IPS-NIHi11 (cell line): ENCODE measurements at places on chromosomes 16 and 17.

GRCh38 chr17:57397402-57397801 lies 141.1 kb downstream of the MSI2 start:
- no peak for DNase-seq

GRCh38 chr17:73686961-73687360 lies 42.7 kb upstream of the SDK2 start:
- no peak for DNase-seq

DNA sequence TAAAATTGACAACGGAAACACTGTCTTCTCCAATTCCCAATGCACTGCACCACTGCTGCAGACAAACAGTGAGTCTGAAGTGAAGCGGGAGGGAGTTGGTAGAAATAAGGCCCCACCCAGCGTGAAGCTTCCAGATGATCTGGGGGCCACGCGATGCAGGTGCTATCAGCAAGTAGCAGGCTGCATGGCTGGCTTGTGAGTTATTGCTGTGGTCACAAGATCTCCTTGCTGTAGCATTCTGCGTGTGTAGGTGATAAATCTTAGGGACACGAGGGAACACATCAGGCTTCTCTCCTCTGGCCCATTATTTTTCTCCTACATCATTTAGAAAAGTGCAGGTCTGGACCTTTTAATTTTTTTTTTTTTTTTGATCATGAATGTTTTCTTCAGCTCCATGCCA lies 407.6 kb downstream of the TMEM114 start:
- DNase-seq, result no peak

- no peak for DNase-seq
These were observed 151.7 kb downstream of the RBFOX3 start for GRCh38 chr17:79459003-79459655.

DNA sequence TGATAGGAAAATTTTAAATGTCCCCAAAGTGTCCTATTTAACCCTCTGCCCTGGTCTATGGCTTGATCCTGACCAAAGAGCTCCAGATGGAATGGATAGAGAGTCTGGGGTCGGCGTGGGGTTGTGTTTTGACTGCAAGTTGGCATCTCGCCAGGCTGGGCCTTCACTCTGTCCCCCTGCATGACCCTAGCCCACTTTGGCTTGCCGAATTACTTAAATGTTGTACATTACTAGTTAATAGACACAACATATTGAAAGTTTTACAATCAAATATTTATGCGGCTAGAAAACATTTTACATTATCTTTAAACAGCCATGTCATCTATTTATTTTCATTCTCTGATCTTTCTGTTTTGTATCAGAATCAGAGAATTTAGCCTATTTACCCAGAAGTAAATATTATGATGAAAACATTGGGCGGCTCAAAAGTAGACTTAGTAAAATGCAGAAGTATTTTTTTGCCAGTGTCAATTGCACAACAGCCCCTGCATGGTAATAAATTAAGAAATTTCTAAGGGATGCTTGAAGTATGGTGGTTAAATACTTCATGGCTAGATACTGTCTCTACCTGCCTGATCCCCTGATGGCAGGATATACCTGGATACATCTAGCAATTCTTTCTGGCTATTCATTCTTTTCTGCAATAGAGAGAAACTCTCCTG lies 18.8 kb upstream of the MYOCD start:
- no peak for DNase-seq

DNA sequence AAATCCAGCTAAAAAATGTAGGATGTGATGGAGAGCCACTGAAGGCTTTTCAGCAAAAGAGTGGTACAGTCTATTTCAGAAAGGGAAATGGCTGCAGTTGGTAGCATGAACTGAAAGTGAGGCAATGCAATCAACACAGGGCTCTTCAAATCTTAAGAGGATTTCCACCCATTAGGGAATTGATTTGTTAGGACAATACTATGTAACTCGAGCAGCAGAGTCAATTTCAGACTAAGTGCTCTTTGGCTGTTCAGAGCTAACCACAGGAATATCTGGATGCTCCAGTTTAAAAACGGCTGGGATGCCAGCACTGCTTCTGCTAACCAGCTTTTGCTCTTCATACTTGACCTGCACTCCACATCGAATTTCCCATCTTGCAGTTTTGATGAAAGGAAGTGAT lies 24.6 kb downstream of the CACNG1 start:
- no peak for DNase-seq

DNA sequence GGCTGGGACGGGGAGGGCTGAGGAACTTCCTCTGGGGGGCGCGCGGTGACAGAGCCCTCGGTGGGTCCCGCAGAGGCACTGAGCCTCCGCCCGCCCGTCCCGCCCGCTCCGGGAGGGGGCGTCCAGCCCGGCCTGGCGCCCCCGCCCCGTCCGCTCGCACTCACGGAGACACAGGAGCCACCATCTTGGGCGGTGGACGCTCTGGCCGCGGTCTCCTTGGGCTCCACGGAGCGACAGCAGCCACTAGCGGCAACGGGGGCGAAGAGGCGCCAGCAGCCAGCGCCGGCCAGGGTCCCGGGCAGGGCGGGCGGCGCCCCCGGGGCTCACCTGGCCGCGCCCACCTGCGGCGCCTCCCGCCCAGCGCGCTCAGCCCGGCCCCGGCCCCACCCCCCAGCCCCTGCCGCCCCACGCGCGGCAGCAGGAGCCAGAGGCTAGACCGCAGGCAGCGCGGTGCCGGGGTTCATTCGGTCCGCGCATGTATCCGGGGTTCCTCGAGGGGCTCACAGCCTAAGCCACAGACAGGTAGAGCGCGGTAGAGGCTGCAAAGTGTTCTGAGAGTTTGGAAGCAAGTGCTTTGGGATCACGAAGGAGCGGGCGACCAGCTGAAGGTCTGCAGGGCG lies at the start of gene C17orf113:
C17orf113 (minus strand) TSS at position 209 of the 620 bp plus-strand sequence. CDS start 7,225 bp downstream, outside the sequence.
- DNase-seq, result peak; percentile 90
